H4 (cell line): ENCODE measurements at places on chromosomes 1 and 21. TPM values are rescaled to one million over a fixed set of nuclear protein-coding genes. Genes with fewer than 3 reads are reported as not detected.

GRCh38 chr1:173332026-173332425, 124.9 kb upstream of the TNFSF4 start:
- DNase-seq = no peak

GRCh38 chr1:228898582-228898992, 163.3 kb downstream of the RHOU start:
- no peak for DNase-seq

- DNase-seq = peak; percentile 9
These were observed 62.8 kb upstream of the BCL9 start for GRCh38 chr1:147478521-147478920.

- DNase-seq = peak; percentile 42
These were observed 731 bp downstream of the EFNA4 start for GRCh38 chr1:155064111-155064831.

The TSEN15 gene
- total RNA-seq = 80.7 and 88.1 TPM in 2 replicates
